ENCODE measurements at places on chromosomes 13 and 19.
A peak's percentile ranks its signal among the peaks of the same experiment; 100 is the strongest.

- no peak for DNase-seq
These were observed 33.3 kb downstream of the UFM1 start for GRCh38 chr13:38382946-38383345.

DNA sequence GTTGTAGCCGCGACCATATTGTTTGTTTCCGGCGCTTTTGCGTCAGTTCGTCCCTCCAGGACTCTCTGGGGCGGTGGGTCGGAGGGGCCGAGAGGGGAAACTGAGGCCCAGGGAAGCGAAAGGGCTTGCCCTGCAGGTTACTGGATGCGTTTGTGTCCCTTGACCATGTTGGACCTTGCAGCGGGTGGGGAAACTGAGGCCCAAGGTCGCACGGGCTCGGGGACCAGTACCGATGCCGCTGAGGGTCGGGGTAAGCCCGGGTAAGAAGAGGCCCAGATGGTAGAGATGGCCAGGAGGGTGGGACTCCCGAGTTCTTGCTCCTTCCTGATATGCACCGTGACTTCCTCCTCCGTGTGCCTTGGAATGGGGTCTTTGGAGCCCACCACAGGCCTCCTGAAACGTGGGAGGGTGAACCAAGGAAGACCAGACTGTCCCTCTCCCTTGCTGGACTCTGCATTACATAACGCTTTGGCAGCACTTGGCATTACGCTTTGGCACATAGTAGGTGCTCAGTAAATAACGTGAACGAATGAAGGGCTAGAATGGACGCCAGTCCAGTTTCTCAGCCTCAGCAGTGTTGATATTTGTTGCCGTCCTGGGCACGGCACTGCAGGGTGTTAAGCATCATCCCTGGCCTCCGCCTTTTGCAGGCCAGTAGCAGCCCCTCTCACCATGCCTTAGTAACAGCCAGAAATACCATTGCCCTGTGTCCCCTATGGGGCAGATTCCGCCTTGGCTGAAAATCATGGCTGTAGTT is 743 bp downstream of the CHAF1A start:
- DNase-seq: no peak

GRCh38 chr19:41031916-41032315 is 40.8 kb downstream of the CYP2B6 start:
- DNase-seq: no peak

- DNase-seq: peak; percentile 81
These were observed 3.3 kb upstream of the NAPA start for GRCh38 chr19:47518139-47518538.

GRCh38 chr13:21150013-21150412 is 26.3 kb downstream of the SKA3 start:
- DNase-seq: no peak

DNA sequence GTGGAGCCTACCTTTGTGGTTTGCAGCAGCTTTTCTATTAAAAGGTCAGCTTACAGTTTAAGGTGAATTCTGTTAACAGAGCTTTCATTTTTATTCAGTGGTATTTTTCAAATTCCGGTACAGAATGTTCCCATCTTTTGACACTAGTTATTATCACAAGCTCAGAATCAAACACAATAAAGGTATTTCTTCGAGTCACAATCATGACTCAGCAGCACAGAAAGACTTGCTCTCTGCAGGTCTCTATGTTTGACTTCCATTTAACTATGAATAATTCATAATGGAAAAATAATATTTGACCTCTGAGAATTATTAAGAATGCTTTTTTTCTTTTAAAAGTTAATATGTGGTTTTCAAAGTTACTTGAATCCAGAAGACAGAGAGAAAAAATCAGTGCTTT is 28.2 kb downstream of the DACH1 start:
- no peak for DNase-seq

DNA sequence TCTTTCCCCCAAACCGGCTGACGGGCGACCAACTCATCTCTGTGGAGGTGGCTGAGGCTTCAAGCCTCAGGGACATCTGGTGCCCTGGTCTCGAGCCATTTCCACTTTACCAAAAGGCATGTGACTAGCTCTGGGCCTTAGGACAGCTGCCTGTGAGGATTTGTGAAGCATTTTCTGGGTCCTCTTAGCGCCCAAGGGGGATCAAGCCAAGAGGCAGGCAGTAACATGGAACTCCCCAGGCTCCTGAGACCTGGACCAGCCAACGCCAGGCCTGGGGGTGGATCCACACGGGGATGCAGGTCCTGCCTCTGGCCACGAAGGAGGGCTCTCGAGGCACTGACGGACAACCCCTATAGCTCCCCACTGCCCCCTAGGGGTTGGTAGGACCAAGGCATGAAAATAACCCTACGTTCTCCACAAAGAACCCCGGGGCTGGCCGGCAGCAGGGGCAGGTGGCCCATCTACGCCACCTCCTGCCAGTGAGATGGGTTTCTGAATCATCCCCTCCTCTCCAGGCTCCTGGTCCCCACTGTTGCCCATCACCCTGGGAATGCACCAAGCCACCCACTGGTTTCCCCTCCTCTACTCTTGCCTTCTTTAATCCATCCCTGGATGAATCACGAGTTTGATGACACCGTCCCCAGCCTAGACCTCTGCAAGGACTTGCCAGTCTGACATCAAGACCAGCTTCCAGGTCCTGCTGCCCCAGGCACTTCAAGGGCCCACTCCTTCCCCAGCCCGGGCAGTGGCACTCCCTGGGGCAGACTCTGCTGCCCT is 7.0 kb upstream of the MYDGF start:
- peak; percentile 43 for DNase-seq

DNA sequence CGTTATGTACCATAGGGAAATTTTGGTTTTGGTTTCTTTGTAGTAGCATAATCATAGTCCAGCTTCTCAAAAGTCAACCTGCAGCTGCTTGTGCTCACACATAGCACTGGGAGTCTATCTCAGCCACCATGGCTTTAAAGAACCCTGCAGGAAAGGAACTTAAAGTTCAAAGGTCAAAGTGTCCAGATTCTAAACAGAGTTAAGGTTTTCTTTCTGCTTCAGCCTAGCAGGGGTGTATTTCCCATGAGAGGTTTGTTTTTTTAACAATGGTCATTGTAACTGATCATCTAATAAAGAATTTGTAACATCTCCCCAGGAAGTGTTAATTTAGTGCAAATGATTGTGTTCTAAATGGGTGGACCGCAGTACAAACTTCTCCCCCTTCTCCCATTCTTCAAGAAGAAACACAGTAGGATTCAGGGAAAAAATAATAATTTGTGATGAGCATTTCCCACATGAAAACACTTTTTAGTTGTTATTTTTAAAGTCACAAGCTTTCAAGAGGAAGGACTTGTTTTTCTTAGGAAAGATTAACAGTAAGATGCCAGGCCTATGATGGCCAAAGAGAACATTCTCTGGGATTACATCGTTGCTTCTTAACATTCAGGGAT is 168.0 kb downstream of the EFNB2 start:
- no peak for DNase-seq

DNA sequence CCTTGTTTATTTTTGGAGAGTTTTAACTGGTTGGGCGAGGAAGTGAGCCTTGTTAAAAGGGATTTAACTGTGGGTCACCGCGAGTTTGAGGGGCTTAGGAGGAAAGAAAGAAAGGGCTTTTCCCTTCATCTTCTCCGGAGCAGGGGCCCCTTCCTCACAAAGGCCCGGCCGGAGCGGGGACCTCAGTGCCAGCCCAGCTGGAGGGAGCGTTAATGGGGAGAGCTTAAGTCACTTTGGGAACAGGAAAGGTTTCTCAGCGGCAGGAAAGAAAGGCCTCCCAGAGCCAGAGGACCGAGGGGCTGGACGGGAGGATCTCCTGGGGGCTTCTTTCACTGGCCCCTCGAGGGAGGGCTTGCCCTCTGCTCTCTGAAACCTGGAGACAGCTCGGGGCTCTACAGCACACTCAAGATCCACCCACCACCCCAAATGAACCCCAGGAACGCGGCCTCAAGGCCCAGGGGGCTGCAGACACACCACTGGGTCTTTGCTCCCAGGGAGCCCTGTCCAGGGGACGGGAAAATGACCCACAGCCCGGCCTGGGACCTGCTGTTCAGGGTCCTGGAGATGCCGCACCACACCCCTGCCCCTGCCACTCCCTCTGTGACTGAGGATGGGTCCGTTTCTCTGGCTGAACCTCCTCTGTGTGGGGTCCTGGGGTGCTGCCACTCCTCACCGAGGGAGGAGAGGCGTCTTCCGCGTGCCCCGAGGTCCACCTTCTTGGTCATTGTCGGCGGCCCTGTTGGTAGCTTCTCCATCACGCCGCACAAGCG is 128.3 kb downstream of the URI1 start:
- DNase-seq: no peak

DNA sequence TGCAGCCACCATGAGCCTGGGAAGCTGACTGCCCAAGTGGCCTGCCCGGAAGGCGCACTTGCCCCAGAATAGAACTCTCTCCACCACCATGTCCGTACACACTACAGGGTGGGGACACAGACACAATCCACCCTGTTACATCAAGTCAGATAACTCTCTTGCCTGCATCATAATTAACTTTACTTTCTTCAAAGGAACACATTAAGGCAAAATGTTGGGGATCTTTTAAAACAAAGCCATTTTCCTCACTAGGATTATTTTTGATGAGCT is 23.3 kb upstream of the VSTM2B start:
- DNase-seq: no peak

DNA sequence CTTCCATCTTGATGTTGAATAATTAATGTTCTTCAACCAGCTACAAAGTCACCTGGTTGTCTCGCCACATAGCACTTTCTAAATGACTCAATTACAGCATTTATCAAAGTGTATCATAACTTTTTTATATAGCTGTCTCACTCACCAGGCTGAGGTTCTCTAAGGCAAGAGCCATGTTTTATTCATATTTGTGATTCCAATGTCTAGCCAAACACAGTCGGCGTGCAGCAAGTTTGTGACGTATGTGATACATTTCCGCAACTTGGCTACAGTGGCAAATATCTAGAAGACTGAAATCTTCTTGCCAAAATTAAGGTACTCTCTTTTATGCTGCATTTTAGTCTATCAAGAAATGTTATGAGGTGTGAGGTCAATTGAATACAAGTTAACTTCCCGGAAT is 94.2 kb upstream of the WASF3 start:
- no peak for DNase-seq

DNA sequence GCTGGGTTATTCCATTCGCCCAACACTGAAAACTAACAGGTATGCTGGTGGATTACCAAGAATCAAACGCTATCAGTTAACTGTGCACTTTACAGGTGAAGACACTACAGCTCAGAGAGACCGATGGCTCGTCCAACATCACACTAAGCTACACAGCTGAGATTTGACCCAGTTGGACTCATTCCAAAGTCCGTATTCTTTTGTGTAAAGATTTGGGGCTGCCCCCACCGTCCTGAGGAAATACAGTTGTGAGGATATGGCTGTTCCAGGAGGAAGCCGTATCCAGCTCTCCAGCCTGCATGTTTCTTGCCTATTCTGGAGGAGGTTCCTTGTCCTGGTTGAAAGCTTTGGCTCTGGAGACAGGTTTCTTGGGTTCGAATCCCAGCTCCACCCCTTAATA is 4.2 kb downstream of the ZSCAN5A start:
- DNase-seq: no peak

GRCh38 chr13:113052206-113052605 is 53.4 kb upstream of the F7 start:
- DNase-seq: no peak

GRCh38 chr13:42083138-42083770 is 34.8 kb downstream of the DGKH start:
- DNase-seq: no peak

- peak; percentile 100 for DNase-seq
These were observed 533 bp upstream of the AP2A1 start for GRCh38 chr19:49766007-49766929.

DNA sequence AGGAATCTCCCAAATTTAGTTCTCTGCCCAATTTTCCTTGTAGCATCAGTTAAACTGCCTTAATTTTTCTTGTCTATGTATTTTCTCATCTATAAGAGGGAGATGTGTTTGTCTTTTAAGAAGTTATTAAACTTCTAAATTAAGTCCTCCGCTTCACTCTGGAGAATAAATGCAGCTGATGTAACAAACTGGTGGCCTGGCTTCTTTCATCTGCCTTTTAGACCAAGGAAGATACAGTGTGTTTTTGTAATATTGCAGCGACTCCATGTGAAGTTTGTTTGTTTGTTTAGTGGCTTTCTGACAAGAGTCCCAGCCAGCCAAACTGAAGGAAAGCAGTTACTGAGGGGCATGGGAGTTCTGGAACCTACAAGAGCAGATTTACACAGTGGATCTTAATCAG is 56.4 kb downstream of the KLF12 start:
- DNase-seq: peak; percentile 51

DNA sequence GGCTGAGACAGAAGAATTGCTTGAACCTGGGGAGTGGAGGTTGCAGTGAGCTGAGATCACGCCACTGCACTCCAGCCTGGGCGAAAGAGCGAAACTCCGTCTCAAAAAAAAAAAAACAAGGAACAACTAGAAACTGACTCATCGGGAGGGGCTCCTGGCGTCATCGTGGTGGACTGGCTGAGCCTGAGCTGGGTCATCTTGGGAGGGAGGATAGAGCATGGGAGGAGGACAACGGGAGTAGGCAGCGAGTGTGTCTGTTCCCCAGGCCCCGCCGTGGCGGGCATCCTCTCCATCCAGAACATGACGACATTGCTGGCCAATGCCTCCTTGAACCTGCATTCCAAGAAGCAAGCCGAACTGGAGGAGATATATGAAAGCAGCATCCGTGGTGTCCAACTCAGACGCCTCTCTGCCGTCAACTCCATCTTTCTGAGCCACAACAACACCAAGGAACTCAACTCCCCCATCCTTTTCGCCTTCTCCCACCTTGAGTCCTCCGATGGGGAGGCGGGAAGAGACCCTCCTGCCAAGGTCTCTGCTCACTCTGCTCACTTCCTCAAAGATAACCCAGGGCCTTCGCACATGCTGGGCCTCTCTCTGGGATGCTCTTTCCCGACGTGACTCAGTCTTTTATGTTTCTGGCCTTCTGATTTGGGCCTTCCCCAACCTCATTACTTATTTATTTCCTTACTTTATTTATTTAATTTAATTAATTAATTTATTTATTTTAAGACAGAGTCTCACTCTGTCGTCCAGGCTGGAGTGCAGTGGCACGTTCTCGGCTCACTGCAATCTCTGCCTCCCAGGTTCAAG is 16.6 kb downstream of the DDX39A start:
- DNase-seq: peak; percentile 67

GRCh38 chr19:13729859-13730258 is 34.5 kb upstream of the MRI1 start:
- DNase-seq: no peak

DNA sequence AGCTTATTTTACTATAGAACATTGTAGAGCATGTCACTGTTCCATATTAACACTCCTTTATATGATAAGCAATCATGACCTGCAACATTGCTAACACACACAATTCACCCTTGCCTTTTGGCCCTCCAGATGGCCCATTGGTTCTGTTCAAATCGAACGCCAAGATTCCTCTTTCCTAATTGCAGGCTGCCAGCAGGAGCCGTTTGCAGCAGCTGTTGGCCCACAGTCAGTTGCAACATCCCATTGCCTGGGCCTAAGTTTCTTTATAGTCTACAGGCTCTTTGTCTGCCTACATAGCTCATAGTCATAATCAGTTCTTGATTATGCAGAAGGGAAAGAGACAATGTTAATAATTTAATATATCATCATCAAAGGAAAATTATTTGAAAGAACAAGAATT is 37.6 kb downstream of the KCTD12 start:
- peak; percentile 86 for DNase-seq

GRCh38 chr13:111008351-111008750 is 93.5 kb upstream of the ANKRD10 start:
- DNase-seq: no peak

GRCh38 chr19:39870171-39870971 is 24.2 kb upstream of the FBL start:
- DNase-seq: no peak

Data from LHCN-M2 (cell line).